M059J (cell line): ENCODE measurements at places on chromosomes 6 and 20. TPM values are rescaled to one million over a fixed set of nuclear protein-coding genes. Genes with fewer than 3 reads are reported as not detected.

OR2H1 gene
- total RNA-seq, result not detected in 2 replicates

SLC35F1 gene
- 0.02 TPM in 1 of 2 replicates, not detected in the other for total RNA-seq

PNPLA1 gene
- total RNA-seq, result 0.05 and 0.27 TPM in 2 replicates

SLC24A3 gene
- 1.8 and 2.8 TPM in 2 replicates for total RNA-seq

C6orf118 gene
- total RNA-seq, result not detected in 2 replicates

TMEM200A gene
- total RNA-seq, result 33.1 and 38.3 TPM in 2 replicates
